ENCODE measurements at places on chromosomes 6 and 20.

GRCh38 chr6:121571455-121571854, 136.0 kb downstream of the GJA1 start:
- no peak for DNase-seq

DNA sequence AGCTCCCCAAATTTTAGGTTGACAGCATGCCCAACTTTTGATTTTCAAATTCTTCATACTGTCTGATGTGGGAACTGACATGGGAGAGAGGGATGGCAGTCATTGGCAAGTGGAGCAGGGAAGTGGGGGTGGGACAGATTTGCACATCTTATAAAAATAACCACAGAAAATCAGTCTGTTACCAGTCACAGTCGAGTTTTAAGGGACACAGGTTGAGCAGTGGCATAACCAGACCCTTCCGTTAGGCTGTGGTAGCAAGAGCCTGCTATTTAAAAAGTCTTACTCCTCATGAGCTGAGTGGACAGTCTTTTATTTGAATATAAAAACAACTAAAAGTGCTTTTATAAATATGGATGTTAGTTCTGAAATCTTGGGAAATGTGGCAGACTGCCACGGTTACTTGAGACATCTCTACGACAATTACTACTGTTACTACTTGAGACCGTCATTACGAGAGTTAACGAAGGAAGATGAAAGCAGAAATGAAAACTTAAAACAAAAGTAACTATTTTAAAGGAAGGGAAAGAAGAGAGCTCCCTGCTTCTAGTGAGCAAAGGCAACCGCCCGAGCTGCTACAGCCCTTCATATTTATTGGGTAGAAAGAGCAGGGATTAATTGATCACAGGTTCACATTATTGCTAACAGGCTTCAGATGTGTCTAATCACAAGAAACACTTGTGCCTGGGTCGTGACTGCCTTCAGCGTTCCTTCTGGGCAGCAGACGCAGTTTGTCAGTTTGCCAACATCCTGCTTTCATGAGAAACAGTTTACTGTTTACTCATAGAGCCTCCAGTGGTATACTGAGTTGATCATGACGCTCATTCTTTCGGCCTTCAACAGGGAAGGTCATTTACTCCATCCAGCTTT, 71.3 kb downstream of the EFHC1 start:
- peak; percentile 78 for DNase-seq

GRCh38 chr6:115675443-115675842, 385.2 kb downstream of the FRK start:
- no peak for DNase-seq

DNA sequence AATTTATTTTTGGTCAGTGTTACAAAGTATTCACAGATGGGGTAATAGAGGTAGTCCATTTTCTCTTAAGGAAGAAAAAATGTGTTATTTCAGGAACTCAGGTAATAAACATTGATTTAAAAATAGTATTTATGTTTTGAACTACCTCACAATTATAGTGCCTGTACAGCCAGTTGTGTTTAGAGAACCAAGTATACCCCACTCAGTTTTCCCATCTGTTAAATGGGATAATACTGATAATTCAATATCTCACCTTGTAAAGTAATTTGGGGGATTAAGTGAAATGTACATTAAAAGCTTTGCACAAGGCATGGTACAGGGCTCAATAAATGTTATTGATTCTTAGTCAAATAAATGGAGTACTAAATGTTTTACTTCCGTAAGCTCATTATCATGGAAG, 4.7 kb downstream of the ZNF451 start:
- no peak for DNase-seq

- no peak for DNase-seq
Measured at GRCh38 chr20:34322267-34323105, 19.3 kb upstream of the AHCY start.

GRCh38 chr20:4130404-4131189, 115.2 kb upstream of the RNF24 start:
- DNase-seq = peak; percentile 91

GRCh38 chr6:114830515-114830914, 487.7 kb upstream of the HS3ST5 start:
- no peak for DNase-seq

- DNase-seq = no peak
Measured at GRCh38 chr20:20547876-20548266, 164.6 kb downstream of the RALGAPA2 start.

- DNase-seq = peak; percentile 50
Measured at GRCh38 chr6:149150801-149151398, 166.6 kb upstream of the TAB2 start.

DNA sequence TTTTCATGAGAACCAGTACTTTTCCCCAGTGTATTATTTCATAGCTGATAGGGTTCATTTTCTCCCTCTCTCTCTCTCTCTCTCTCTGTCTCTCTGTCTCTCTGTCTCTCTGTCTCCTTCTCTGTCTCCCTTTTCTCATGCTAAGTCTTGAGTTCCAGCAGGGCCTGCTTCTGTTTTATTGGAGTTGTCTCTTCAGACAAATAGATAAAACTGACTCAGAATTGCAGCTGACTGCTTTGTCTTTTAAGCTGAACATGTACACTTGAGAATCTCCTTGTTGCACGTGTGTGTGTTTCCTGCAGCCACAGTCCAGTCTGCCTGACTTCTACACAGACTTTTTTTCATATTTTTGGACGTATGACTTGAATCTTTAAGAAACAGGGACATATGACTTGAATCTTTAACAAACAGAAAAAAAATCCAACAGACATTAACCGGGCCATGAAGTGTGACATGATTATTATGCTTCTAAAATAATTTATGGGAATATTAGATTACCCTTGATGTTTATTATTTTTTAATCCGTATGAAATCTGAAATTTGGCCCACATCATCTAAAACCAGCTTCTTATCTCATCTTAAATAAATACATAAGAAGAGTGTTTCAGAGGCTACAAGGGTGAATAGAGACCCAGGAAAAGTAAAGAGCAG, 71.5 kb downstream of the JAG1 start:
- no peak for DNase-seq

GRCh38 chr20:54624706-54625390, 149.5 kb downstream of the DOK5 start:
- no peak for DNase-seq

GRCh38 chr6:156652231-156652750, 124.9 kb upstream of the ARID1B start:
- no peak for DNase-seq

- no peak for DNase-seq
Measured at GRCh38 chr6:33985313-33985751, 160.6 kb downstream of the GRM4 start.

- peak; percentile 69 for DNase-seq
Measured at GRCh38 chr6:119444642-119445557, 95.3 kb upstream of the MAN1A1 start.

GRCh38 chr6:32941214-32941768, 463 bp upstream of the HLA-DMB start:
- peak; percentile 58 for DNase-seq

GRCh38 chr6:15148356-15148946, 97.4 kb upstream of the JARID2 start:
- DNase-seq = no peak

DNA sequence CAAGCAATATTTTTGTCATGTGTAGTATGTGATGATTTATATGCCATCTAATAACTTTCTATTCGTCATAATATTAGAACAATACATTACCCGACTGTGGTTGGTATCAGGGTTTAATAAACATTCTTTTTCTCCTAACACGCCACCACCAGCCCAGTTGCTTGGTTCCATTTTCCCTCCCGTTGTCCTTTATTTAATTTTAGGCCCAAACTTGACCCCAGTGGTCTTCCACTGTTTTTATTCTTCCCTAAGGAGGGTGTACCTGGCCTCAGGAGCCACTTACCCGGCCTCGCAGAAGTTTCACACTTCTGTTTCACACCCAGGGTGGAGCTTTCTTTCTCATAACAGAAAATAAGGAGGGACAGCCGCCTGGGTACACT, 33.1 kb upstream of the PIM1 start:
- no peak for DNase-seq

DNA sequence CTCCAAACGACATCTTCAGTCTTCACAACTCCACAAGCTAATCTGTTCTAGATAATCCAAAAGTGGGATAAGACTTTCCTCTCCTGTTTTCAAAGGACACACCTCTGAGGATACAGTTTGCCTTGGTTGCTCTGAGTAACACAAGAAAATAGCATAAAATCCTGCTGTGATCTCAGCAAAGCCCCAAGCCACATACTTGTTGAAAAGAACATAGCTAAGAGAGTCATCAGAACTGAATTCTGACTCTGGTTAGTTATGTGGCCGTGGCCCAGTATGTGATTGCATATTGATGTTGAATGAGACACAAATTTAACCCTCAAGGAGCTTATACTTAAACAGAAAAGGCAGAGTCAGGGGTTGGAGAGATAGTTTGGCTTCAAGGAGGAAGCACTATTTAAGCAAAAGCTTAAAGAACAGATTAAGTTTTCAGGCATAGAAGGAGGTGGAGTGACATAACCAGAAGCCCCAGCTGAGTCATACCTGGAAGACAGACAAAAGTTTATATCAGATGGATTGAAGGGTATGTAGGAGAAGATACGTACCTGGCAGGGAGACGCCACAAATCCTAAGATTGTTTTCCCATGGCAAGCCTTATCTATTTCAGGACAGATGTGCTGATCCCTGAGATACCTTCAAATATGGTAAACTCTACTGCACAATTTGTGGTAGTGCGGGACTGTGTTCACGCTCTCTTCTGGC, 41.2 kb downstream of the OPN5 start:
- no peak for DNase-seq

GRCh38 chr6:43494766-43495165, 15.4 kb downstream of the LRRC73 start:
- DNase-seq = no peak

DNA sequence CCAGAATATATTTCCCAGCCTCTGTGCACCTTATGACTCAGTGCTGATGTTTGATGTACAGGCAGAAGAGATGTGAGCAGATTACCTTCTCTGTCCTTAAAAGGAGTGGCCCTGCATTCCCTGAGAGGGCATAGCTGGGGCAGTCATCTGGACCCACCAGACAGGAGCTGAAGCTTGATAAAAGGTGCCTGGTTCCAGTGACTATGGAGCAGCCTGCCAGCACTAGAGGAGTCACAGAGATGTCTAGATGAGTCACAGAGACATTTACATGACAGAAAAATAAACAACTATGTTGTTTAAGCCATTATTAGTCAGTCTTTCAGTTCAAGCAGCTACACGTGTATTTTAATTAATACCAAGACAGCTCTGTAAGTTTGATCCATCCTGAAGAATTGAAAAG, 237.1 kb upstream of the MOCS1 start:
- DNase-seq = no peak

DNA sequence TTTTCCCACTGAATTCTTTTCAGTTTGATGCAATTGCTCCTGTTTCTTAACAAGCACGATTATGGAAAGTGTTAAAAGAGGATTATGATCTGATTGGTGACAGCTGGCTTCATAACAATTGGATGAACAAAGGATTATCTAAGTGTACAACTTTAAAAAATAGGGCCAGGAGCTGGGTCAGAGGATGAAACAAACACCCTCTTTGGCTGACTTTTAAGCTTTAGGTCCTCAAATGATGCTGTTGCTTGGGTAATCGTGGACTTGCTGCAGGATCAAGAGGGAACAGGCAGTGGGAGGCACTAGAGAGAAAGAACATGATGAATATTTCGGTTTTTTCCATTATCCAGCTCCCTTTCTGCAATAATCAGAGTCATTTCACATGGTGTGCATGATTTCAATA, 35.5 kb upstream of the TMX4 start:
- DNase-seq = no peak

GRCh38 chr6:18390476-18390875, 3.3 kb downstream of the RNF144B start:
- DNase-seq = no peak

GRCh38 chr20:51529758-51530157, 12.8 kb downstream of the NFATC2 start:
- DNase-seq = no peak

DNA sequence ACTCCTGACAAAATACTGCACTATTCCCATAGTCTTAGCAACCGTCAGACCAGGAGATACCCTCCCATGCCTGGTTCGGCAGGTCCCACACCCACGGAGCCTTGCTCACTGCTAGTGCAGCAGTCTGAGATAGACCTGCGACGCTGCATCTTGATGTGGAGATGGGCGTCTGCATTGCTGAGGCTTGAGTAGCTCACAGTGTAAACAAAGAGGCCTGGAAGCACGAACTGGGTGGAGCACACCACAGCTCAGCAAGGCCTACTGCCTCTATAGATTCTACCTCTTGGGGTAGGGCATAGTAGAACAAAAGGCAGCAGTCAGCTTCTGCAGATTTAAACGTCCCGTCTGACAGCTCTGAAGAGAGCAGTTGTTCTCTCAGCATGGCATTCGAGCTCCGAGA, 25.4 kb downstream of the TMEM244 start:
- DNase-seq = no peak

GRCh38 chr6:110363748-110364147, 5.6 kb upstream of the METTL24 start:
- no peak for DNase-seq

GRCh38 chr20:48721324-48722001, 106.3 kb downstream of the PREX1 start:
- no peak for DNase-seq

DNA sequence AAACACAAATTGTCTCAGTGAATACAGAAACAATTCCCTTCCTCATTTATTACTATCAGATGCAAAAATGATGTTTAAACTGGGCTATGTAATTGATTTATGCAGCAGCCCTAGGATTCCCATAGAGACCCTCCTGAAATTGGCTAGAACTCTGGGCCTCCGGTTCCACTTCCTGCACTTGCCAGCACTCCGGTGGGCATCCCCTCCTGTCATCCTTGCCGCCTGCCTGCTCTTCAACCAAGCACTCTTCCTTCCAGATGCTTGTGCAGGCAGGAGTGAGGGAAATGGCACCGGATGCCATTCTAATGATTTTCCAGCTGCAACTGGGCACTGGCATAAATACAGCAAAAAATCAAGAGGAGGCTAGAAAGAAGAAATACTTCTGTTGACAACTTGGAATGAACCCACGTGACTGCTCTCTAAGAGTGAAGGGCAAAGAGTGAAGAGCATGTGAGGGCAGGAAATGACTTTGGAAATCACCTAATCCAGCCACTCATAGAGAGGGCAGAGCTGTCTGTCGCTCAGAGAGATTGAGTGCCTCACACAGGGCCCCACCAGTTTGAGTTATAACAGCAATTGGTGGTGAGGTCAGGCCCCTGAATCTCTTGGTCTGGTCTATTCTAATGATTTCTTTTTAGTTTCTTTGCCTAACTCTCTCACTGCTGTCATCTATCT, 3.7 kb upstream of the NEDD9 start:
- DNase-seq = peak; percentile 44

GRCh38 chr20:61287583-61288275, 35.7 kb downstream of the CDH4 start:
- no peak for DNase-seq

GRCh38 chr6:157954150-157955117, 27.2 kb upstream of the SYNJ2 start:
- DNase-seq = peak; percentile 16

GRCh38 chr6:108115598-108116058, 41.1 kb upstream of the OSTM1 start:
- peak; percentile 41 for DNase-seq
